NCI-H510A (cell line): ENCODE measurements at places on chromosomes 5 and 9.

DNA sequence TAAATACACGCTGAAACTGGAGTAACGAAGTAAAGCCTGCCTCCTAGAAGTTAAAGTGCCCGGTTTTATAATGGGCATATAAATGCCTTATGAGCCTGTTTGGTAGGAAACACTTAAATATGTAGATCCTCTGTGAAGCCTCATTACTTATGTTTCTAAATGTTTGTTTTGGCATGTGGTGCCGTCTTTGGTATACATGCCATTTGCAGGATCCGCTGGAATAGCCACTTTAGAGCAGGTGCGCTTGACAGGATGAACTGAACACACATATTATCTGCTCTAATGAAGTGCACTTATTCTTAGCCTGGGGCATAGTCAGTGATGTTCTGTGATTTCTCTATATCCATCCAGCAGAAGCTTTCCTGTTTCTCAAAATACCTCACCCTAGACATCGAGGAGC lies 778.1 kb upstream of the WWC1 start:
- no peak for DNase-seq

DNA sequence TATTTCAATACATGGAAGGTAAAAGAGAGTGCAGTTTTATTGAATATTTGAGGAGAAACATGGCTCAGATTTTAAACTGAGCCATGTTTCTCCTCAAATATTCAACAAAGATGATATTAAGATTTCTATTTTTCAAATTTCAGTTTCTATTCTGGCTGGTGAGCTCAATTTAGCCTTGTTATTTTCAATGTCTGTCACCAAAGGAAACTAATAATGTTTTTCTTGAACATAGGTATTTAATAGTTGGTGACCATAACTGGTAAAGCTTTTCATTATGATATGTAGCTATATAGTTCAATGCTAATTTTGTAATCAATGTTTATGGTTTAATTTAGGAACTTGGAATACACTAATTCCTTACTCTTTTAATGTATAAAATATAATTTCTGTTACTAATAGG lies 177.4 kb downstream of the FER start:
- no peak for DNase-seq

- no peak for DNase-seq
Measured at GRCh38 chr5:72238712-72239445, 81.2 kb downstream of the MRPS27 start.

DNA sequence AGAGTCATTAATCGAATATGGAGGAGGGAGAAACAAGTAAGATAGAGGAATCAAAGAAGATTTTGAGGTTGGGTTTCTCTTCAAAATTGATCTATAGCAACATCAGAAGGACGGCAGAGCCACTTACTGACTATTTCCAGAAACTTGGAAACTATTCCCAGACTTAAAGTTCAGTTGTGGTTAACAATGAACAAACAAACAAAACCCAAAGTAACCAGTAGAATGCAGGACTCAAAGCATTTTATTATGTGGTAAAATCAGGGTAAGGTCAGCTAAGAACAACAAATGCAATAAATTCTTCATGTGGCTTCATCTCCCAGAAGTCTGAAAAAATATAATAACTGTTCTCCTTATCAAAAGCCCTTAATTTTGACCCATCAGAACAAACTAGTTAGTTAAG lies 54.9 kb upstream of the OSMR start:
- DNase-seq, result no peak

DNA sequence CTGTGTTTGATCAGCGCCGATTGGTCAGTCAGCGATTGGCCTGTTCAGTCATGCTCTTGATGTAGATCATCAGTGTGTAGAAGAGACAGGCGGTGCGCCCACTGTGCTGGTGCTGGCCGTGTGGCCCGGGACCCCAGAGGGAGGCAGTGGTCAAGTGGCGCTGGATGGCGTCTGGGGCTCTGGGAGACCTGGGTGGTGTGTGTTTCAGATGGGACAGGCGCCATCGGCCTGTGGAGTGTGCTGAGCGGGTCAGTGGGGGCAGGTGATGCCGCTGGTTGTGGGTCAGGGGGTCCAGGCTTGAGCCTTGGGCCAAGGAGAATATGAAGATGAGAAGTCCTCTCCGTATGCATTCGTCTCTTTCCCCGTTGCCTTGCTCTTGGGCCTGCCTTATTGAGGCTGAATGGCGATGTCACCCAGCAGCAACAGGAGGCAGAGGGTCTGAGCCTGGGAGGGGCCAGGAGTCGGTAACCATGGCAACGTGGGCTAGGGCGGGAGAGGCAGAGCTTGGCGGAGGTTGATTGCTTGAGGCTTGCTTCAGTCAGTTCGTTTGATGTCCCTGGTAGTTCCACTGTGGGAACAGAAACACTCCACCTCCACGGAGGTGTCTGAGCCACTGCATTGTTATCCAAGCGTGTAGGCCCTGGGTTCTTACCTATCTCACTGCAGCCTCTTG lies 117.8 kb upstream of the CACNA1B start:
- DNase-seq, result no peak
